ENCODE measurements at places on chromosomes 6 and 20.

- no peak for DNase-seq
Observed at GRCh38 chr6:13794184-13794583, 20.2 kb downstream of the MCUR1 start.

- no peak for DNase-seq
Observed at GRCh38 chr6:51854347-51854746, 233.1 kb downstream of the PKHD1 start.

DNA sequence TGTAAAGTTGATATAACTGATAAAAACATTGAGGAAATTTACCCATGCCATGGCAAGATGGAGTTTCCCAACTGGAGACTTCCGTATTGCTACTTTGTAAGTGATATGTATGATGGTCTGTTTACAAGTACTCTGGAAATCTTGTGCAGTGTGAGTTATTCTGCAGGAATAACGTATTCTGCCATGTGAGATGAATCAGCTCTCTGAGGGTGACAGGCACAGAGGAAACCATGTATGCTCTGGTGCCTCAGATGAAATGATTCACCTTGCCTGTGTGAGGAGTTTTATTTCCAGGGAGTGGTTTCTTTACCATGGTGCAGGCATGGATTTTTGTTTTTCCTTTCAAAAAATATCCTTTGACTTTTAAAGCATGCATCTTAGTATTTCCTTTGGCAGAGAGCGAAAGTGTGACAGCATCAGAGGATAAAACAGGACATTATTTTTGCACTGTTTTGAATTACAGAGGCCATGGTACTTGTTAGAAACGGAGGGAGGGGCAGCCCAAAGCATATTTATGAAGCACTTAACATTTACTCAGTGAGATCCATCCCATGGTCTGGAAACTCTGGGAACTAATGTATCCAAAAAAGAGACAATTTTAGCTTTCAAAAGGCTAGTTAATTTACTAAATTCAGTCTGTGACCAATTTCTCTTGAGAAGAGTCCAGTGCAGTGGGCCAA is 36.0 kb upstream of the MTRF1L start:
- no peak for DNase-seq

DNA sequence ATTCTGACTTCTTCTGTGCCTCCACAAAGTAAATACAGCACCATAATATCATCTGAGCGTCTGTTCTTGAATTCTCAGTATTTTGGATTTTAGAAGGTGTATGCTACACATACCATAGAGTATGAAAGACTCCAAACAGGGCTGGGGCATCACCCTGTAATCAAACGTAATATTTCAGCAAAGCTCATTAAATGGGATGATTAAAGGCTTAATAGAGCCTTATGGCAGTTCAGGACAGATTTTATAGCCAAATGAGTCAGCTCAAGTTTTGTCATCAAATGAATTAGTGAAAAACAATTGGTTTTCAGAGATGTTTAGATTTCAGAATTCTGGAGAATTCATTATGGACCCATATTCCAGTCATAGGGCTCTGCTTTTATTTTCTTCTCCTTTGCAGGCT is 68.9 kb downstream of the TULP4 start:
- no peak for DNase-seq

DNA sequence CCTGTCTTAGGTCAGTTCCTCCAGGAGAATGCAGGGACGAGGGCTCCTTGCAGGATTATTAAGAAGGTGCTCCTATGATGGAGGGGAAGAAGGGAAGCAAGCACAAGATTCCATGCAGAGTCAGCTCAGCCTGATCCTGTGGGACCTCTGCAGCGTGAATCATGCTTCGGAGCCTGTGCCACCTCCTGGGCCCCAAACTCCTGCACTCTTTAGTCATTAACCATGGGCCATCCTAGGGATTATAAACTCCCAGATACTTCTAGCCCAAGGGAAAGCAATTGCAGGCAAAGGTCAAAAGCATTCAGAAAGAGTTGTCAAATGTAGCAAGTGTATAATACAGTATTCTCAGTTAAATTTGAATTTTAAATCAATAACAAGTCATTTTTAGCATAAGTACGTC is 208.7 kb upstream of the PMEPA1 start:
- no peak for DNase-seq

- no peak for DNase-seq
Observed at GRCh38 chr20:9241232-9241692, 172.4 kb downstream of the PLCB4 start.

- no peak for DNase-seq
Observed at GRCh38 chr6:116557893-116558292, 4.3 kb downstream of the CALHM4 start.

DNA sequence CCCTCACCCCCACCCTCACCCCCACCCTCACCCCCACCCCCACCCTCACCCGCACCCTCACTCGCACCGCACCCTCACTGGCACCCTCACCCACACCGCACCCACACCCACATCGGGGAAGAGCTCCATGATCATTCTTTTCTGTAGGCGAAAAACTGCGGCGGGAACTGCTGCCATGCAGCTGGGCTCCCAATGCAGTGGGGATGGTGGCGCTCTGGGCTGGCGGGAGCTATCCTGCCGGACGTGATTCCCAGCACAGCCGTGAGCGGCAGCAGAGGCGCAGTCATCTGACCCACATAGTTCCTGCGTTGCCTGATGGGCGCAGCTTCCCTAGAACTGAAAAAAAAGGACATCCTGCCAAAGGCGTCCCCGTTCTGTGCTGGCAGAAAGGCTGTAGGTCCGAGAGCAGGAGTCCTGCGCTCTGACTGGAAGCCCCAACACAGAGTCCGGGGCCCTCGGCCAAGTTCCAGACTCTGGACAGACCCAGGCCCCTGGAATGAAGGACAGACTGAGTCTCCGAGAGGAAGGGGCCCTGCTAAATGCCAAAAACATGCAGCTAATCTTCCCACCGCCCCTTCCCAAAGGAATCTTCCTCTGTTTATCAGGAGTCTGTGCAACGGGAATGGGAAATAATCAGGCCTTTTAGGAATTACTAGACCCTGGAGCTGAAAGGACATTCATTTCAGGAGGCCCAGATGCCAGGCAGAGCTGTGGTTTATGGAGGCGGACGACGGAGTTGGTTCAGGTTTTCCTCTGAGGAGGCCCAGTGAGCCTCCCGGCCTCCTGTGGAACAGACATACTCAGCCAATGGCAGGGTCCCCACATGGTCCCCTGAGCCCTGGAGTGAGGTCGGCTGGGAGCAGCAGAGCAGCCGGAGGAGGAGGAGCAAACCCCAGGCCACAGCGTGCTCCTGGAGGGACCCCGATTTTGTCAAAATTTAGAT is 14.1 kb upstream of the TCFL5 start:
- DNase-seq = no peak

DNA sequence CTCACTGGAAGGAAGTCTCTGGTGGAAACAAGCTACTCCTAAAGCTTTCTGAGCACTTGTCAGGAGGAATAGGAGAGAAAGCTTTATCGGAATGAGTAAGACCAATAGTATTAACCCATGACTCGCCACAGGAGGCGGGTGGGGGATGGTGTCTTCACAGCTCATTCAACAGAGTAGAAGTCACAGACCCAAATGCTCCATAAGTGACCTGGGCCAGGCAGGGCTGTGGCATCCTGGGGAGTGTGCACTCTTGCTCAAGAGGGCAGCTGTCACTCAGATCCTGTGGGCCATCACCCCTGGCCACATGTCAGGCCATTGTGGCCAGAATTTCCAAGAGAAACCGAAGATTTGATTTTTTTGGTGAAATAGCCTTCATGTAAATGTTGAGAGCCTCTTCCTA is 116.0 kb downstream of the SYCP2 start:
- DNase-seq = no peak

- no peak for DNase-seq
Observed at GRCh38 chr6:110596354-110596753, 119.9 kb upstream of the SLC22A16 start.

DNA sequence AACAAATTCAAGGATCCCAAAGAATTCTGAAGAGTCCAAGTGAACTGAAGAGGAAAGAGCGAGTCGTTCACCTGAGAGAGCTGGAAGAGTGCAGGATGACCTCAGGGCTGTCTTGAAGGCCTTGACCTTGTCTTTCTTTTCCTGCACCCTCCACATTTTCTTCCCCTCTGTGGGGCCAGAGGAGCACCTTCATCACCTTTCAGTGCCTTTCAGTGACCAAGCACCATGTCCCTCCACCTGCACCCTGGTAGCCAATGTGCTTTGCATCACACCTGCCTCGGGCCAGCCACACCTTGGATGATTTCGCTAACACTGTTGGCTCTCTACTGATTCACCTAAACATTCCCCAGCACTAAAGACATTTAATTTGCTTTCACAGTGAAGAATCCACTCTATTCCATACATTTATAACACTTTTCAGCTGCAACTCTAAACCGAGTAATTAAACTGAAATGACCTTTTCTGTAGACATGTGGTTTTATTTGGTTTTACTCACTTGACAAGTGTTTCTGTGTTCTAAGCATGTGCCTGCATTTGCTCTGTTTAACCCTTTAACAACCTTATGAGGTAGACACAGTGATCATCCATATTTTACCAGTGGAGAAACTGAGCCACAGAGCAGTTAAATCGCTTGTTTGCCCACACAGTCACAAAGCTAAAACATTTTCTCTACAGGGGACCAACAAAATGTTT is 121.3 kb upstream of the CST7 start:
- no peak for DNase-seq

DNA sequence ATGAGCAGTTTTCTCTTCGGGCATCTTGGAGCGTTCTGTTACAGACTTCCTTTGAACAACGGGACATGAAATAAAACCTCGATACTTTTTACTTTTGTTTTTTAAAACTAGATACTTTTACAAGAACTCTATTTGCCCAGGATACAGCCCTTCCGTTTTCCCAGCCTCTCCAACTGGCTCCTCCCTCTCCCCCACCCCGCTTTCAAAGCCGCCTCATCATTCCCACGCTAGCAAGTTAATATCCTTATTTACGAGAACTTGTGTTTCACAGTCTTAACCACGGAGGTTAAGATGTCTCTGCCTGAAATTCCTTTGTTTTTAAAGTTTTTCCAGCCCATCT is 241 bp upstream of the CFAP206 start:
- DNase-seq = no peak

GRCh38 chr6:116446399-116446798 is 14.8 kb upstream of the CALHM6 start:
- DNase-seq = no peak

GRCh38 chr6:157037165-157037564 is 260.0 kb downstream of the ARID1B start:
- DNase-seq = no peak

DNA sequence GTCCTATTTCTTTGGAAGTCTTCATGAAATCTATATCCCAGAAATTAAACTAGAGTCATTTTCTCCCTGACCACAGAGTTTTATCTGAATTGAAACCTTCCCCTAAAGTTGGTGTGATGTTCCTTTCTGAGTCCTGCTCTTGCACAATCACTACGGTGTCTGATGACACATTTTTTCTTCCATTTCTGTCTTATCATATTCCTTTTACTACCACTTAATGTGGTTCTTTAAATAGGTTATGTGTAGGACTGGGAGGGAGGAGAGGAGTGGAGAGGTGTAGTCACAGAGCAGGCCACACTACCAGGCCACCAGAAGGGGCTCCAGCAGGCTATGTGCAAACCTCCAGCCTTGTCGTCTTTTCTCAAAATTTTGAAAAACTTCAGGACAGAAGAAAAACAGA is 39.7 kb upstream of the ATXN1 start:
- DNase-seq = no peak

GRCh38 chr6:90109141-90109540 is 187.5 kb downstream of the BACH2 start:
- DNase-seq = no peak

GRCh38 chr6:106181664-106182418 is 95.7 kb downstream of the PRDM1 start:
- no peak for DNase-seq

GRCh38 chr6:139370283-139370998 is 4.0 kb downstream of the CITED2 start:
- DNase-seq = no peak

DNA sequence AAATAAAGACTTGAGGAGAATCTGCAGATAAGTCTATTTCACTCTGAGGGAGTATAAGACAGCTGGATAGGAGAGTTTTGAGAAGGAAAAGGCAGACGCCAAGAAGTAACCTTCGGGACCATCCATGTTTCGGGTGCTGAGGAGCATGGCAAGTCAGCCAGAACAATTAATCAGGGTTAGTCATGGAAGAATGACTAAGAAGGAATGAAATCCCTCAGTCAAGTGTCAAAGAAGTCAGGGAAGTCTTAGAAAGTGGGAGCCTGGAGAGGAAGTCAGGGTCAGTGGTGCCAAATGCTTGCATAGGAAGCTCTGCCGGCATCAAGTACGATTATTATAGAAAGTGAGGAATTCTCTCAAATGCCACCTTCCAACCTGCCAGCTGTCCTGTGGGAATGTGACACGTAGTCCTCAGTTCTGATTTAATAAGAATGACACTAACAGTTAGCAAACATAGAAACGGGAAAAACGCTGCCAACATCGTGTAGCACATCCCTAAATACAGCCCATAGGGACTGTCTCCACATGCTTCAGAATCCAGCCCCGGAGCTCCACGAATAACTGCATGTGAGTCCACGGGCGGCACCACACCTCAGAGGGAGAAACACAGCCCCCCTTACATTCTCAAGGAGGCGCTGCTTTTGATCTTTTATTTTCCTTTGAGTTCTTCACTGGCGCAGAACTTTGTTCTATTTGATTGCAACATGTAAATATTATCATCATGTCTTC is 602.7 kb downstream of the PRKN start:
- no peak for DNase-seq

DNA sequence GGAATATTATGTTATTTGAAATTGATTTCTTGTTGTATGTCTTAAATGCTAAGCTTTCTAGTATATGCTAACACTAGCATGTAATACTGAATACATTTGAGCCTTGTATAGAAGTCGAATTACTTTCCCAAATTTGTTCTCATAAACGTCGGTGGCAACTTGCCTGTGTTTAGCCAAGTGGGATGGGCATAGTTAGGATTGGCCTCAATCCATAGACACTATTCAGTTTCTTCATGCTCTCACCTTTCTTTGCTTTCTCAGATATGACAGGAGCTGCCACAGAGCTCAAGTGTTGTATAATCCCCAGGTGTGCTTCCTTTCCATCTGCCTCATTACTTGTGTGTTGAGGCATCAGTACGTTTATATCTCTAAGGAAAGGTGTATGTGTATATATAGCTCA is 19.3 kb downstream of the ZNF334 start:
- DNase-seq = no peak

- no peak for DNase-seq
Observed at GRCh38 chr6:3529232-3529631, 72.4 kb upstream of the SLC22A23 start.

- DNase-seq = no peak
Observed at GRCh38 chr6:20334334-20334733, 67.3 kb upstream of the E2F3 start.

- no peak for DNase-seq
Observed at GRCh38 chr20:57438552-57438951, 47.4 kb downstream of the RBM38 start.

GRCh38 chr6:91171754-91172462 is 585.0 kb upstream of the MAP3K7 start:
- no peak for DNase-seq

GRCh38 chr6:41064841-41065240 is 7.3 kb downstream of the OARD1 start:
- no peak for DNase-seq

All from activated naive CD4-positive, alpha-beta T cell (primary cell).